ENCODE measurements at places on chromosomes 6 and 20.

GRCh38 chr6:68040312-68040778 lies 594.7 kb upstream of the ADGRB3 start:
- DNase-seq: no peak

DNA sequence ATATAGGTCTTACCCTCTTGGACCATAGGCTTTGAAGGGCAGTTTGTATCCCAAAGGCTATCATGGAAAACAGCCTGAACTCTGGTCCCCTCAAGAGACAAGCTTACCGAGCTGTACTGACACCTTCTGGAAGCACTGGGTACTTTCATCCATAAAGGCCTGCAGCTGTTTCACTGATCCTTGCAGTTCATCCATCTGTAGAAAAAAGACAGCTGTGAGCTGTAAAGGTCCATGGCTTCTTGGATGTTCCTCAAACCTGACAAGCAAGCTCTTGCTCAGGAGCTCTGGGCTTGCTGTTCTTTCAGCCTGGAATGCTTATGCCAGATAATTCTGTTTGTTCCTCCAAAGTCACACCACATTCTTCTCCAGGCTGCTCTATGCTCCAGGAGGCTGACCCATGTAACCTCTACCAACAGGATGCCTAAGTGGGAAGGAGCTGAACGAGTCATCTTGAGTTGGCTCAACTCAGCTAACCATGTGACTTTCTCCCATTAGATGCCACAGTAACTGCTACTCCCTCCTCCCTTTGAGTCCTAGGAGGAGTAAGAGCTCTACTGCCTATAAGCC lies 8.8 kb upstream of the NDRG3 start:
- peak; percentile 43 for DNase-seq

DNA sequence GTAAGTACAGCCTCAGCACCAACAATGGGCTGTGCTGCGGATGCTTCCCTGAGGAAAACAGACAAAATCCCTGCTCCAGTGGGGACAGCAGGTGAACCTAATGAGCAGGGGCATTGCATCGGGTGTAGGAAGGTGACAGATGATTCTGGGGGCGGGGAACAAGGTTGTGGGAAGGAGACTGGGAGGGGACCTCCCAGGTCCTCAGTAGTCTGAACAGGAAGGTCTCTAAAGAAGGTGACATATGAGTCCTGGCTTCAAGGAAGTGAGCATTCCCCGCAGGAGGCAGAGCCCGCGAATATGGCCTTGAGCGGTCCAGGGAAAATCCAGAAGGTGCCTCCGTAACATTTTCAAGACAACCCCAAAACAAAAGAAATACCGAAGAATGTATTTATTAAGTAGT lies 19.4 kb downstream of the ULBP1 start:
- no peak for DNase-seq

DNA sequence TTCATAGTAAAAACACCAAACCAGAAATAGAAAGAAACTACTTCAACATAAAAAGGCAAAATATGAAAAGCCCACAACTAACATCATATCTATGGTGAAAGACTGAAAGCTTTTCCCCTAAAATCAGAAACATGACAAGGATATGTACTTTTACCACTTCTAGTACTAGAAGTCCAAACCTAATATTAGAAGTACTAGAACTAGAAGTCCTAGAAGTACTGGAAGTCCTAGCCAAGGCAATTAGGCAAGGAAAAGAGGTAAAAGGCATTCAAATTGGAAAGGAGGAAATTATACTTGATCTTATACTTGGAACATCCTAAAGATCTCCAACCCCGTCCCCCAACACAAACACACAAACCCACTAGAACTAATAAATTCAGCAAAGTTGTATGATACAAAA lies 74.9 kb downstream of the TASP1 start:
- no peak for DNase-seq

DNA sequence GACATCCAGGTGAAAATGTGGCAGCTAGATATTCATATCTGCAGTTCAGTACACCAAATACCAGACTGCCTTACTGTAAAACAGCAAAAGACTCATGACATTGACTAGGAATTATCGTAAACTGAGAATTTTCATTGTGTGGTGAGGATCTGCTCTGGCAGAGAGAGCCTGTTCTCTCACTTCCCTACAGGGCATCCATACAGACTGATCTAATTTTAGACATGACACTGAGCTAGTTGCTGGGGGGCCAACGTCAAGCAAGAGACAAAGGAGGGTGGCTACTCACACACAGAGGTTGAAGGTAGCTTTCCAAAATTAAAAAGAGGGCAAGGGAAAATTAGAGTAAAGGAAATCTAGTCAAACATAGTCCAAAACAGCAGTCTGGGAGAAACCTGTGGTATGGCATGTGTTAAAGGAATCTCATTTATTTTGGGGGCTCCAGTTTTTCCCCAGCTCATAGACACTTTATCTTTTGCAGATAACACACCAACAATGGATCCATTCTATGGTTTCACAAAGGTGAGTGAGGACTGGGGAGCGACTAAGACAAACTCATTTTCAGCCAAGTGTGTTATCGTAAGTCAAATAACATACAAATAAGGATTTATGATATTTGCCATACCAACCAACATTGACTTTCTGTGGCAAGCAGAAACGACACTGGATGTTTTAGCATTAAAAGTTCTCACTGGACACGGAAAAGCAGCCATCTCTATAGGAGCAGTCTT lies 36.6 kb upstream of the NHSL1 start:
- DNase-seq: no peak

Measured in naive thymus-derived CD8-positive, alpha-beta T cell (primary cell).